Cortex of kidney (tissue), 1 donor: ENCODE measurements at places on chromosomes 16 and 17.

DNA sequence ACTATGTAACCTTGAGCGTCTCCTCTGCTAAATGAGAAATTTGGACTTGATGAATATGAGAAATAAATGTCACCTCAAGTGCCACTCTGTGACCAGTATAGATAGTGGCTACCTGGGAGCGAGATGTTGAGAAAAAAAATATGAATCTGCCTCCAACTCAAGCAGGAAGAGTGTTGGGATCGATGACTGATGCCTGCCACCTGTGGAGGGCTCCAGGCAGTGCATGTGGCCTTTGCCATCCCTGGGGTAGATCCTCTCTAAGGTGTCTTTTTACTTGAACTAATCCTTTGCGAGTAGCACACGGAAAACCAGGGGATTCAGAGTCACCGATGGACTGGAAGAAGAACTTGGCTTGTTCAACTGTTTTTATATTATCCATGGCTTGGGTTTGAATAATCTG, 9.4 kb downstream of the CCDC182 start:
- DNase-seq, result no peak

- no peak for DNase-seq
Measured at GRCh38 chr17:31967648-31968047, 30.8 kb downstream of the SUZ12 start.

DNA sequence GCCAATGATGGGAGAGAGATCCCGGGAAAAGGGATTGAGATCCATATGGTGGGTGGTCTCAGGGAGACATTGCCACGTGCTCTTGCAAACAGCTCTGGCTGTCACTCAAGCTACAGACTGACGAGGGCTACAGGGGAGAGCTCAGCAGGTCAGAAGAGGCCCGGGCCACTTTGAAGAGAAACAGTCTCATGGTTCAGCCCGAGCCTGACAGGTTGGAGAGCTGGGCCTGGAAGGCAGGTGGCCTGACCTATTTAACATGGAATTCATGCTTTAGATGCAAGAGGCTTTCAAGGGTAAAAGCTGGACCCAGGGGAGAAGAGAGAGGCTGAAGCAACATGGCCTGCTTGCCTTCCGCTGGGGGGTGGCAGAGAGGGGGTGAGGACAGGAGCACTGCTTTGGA, 81.0 kb upstream of the BRD7 start:
- no peak for DNase-seq

DNA sequence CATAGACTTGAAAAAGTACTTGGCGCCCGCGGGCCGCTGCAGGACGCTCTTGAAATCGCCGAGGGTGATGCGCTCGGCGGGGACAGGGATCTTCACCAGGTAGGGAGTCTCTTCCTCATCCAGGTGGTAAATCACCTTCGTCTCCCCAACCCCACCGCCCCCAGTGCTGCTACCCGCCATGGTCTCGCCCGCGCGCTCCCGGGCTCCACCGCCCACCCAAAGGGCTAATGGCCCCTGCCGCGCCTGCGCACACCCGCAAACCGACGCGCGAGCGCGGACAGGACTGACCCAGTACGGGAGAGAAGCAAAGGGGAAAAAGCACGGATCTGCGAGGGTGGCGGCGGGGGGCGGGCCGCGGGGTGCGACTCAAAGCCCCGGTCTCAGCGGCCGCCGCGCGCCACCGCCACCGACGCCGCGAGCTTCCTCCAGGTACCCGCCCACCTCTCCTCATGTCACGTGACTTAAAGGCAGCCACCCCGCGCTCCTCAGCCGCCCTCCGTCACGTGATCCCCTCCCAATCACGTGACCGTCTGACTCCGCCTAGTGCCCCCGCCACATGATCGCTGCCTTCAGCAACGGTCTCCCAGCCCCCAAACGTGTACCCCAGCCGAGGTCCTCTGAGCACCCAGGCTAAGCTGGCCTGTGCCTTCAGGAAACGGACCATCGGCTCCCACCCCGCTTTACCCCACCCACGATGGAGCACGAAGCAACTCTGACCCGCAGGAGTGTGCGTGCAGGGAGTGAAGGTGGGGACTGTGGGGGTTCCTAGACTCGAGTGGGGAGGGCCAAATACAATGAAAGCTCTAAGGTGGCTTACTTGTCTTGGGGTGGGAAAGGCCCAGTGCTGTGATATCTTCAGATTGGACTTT, at the start of gene DVL2:
Gene DVL2 (minus strand): TSS at position 435 of the 869 bp plus-strand sequence. CDS start 255 bp downstream, at position 180.
- no peak for DNase-seq

- no peak for DNase-seq
Measured at GRCh38 chr17:40582328-40582901, 17.1 kb upstream of the CCR7 start.

DNA sequence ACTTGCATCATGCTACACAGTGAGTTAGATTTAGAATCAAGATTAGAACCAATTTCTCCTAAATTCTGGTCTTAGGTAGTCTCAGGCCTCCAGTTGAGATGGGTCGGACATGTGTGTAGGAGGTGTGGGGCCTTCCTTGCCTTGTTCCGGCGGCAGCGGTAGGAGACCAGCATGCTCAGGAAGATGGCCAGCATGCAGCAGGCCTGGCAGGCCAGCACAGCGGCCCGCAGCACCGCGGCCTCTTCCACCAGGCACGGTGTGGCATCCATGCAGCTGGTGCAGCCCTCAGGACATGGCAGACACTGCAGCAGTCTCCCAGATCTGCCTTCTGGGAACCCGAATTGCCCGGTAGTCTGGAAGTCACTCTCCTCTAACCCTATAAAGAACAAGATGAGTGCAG, 6.9 kb downstream of the GPR179 start:
- no peak for DNase-seq

GRCh38 chr17:75572713-75573539, 14.7 kb upstream of the MYO15B start:
- no peak for DNase-seq

GRCh38 chr16:74726716-74727115, 26.1 kb upstream of the MLKL start:
- no peak for DNase-seq

GRCh38 chr17:64661976-64662773, at the start of gene SMURF2:
SMURF2 (minus strand) TSS chr17:64662307; CDS start chr17:64661880, 427 bp downstream.
- peak; percentile 25 for DNase-seq

DNA sequence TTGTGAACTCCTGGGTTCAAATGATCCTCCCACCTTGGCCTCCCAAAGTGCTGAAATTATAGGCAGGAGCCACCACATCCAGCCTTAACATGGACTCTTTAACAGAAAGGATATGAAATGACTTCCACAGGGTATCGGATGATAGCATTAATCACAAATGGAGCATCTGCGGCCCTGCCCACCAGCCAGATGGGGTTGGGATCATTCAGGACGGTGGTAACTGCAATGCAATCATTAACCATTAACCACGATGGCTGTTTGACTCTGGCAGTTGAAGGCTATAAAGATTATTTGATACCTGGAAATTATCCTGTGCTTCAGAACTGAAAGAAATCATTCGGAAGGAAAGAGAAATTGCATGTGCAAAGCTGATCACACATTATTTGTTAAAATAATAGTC, 5.3 kb upstream of the CHST5 start:
- no peak for DNase-seq

DNA sequence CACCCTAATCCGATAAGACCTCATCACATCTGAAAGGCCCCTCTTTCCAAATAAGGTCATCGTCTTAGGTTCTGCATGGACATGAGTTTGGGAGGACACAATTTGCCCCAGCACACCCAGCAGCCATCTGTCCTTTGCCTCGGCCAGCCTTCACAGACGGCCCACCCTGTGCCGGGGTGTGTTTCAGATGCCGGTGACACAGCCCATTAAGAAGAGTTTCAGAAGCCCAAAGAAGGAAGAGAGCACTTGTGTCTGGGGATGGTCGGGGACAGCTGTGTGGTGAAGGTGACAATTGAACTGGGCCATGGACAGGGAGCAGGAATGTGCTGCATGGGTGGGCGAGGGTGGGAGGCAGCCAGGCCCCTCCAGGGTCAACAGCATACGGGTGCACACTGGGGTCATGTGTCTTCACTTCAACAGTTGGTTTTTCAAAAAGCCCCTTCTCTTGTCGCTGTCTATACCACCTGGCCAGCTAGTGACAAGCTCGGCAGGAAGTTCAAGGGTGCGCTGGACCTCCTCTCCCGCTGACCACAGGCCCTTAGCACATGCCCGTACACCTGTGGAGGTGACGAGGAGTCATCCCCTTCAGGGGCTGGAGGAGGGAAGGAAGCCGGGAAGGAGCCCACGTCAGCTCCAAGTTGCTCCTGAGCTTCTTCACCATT, 183.1 kb downstream of the C16orf95 start:
- DNase-seq, result no peak

DNA sequence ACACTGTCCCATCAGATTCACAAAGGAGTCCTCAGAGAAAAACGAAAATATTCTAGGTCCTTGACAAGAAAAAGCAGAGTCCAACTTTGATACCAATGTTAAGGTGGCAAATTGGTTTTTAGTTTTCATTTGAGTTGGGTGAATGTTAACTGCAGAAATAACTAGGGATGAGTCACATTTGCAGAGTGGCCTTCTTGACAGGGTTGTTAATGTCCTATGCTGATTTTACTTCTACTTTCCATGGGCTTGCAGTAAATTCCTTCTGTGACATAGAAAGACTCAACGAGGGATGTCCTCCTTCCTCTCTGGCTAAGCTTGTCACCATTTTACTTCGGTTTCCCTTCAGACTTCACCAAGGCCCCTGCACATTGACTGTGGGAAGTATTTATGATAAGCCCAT, 47.2 kb upstream of the ICAM2 start:
- no peak for DNase-seq

GRCh38 chr17:34259146-34259545, 4.1 kb downstream of the CCL2 start:
- DNase-seq, result no peak

GRCh38 chr17:36144014-36144413, 32.4 kb downstream of the TBC1D3B start:
- no peak for DNase-seq

DNA sequence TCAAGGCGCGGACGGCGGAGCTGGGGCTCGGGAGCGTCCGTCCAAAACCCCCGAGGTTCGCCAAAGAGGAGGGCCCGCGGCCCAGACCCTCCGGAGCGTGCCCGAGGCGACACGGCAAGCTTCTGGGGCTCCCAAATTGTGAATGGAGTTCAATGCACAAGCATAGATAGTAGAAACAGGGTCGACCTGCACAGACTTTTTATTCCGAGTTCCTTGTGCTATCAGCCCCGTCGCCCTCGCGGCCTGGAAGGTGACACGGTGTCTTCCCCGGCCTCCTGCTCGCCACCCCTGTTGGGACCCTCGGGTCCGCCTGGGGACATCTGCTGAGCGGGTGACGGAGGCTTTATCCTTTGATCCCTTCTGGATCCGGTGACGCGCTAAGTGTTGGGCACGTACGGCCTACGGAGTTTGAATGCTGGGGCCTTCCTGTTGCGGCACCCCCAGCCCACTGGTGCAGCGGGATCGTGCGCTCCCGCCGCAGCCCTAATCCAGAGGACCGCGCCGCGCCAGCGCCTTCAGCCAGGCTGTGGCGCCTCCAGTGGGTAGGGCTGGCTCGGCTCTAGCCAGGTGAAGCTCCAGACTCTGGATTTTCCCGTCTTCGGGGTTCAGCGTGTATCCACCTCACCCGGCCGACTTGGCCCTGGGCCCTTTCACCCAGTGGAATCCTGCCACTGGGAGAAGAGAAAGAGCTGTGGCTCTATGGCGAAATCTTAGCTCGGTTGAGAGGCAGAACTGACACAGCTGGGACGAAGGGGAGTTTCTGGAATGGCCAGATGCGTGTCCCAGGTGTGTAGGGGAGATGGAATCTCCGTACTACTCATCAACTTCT, 17.0 kb upstream of the NTN1 start:
- no peak for DNase-seq

DNA sequence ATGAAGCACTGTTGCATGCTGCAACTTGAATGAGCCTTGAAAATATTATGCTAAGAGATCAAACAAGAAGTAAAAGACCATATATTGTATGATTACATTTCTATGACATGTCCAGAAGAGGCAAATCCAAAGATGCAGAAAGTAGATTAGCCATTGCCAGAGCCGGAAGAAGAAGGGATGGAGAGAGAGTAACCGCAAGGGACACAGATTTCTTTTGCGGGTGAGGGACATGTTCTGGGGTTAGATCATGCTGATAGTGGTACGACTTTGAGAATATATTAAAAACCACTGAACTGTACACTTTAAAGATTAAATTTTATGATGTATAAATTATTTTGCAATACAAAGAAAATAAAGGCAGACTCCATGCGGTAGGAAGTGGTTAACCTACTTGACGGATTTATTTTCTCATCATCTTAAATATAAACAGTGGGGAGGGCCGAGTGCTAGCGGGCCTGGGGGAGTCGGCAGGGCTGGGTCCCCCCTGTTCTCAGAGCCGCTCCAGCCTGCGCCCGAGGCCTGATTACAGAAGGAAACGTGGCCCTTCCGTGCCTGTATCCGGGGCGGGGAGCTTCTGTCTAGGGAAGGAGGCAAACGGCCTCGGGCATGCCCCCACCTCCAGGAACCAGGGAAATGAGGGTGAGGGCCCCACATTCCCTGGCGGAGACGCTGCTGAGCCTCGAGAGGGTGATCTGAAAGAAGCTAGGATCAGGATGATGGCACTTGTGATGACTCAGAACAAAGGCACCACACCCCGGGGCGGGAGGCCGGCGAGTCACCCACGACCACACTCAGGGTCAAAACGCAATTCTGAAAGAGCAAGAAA, 48.0 kb downstream of the SHCBP1 start:
- DNase-seq, result no peak

DNA sequence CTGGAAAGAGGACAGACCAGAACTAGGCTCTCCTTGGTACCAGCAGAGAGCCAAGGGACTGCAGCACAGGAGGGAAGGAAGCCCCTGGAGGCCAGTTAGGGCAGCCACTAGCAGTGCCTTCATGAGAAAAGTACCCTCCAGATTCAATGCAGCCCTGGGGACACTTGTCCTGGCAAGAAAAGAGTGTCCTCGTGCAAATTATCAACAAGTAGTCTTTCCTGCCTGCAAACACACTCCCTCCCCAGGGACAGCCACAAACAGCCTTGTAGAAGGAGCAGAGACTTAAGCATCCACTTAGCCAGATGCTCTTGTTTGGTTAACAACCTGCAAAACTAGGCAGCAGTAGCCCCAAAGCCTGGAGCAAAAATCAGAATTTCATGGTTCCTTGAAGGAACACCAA, 24.3 kb downstream of the CENPV start:
- no peak for DNase-seq

DNA sequence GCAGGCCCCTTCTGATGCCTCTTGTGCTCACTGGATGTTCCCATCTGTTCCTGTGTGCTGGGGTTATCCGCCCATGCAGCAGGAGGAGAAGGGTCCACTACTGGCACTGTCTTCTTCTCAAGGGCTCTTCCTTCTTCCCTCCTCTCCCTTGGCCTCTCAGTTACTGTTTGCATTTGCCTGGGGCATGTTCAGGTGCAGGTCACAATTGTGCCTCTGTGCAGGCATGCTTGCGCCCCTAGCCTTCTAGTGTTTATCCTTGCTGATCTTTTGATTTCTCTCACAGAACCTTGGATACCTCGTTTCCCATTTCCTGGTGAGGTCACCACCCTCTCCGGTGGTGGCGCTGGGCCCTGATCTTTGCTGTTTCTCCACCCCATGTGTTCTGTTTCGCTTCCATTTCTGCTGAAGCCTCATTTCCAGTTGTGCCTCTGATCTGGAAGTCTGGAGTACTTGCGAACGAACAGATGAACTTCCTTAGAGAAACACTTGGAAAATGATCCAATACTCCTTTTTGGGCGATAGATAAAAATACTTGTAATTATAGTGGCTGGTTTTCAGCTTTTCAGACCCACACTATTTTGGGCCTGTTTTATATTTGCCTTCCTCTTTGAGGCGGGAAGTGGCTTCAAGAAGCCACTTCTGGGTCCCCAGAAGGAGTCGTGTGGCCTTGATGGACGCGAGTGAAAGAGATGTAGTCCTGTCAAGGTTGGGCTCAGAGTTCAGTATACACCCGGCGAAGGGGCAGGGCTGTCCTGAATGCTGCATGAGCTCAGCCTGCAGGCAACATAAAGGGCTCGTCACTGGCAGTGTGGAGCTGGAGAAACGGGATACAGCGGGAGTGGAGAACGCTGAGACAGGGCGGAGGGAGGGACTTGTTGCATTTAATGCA, 312.9 kb downstream of the SNX29 start:
- DNase-seq, result no peak
